ENCODE measurements at places on chromosomes 7 and 10.

GRCh38 chr10:88923520-88923919 is 29.1 kb downstream of the ACTA2 start:
- no peak for DNase-seq

- no peak for DNase-seq
Observed at GRCh38 chr10:62352356-62352970, 21.7 kb upstream of the ZNF365 start.

- no peak for DNase-seq
Observed at GRCh38 chr10:97865488-97865887, 15.8 kb downstream of the GOLGA7B start.

GRCh38 chr7:138565451-138566114 is 105.5 kb downstream of the TRIM24 start:
- no peak for DNase-seq

- no peak for DNase-seq
Observed at GRCh38 chr7:148709014-148709413, 10.3 kb downstream of the CUL1 start.

DNA sequence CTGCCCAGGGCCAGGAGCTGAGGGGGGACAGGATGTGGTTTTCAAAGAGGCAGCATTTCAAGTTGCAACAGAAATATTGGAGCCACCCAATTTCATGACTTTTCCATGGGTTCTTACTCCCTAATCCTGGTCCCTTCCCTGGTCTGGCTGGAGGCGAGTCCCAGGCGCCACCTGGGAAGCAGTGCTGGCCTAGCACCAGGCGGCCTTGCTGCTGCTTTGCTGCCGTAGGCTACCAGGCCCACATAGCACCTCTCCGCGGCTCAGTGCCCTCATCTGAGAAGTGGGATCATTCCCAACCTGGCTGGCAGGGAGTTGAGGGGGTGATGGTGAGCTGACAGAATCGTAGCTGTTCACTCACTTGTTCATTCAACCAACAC is 33.7 kb downstream of the ZMIZ1 start:
- DNase-seq = peak; percentile 31

- no peak for DNase-seq
Observed at GRCh38 chr10:51915031-51915542, 215.7 kb upstream of the CSTF2T start.

DNA sequence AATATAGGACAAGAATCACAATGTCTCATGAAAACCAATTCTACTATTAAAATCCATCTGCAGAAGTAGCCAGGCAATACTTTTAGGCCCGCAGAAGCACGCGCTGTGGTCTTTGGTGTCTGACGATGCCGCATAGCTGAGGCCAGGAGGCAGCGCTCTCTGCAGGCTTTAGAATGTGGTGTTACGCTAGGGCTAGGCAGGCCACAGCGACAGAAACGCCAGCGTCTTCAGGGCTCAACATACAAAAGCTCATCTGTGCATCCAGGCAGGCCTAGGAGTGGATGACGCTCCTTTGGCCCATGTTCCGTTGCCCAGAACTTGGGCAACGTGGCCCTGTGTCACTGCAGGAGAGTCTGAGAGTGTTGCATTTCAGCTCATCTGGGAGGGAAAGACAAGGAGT is 601.1 kb upstream of the FOXK1 start:
- DNase-seq = no peak

DNA sequence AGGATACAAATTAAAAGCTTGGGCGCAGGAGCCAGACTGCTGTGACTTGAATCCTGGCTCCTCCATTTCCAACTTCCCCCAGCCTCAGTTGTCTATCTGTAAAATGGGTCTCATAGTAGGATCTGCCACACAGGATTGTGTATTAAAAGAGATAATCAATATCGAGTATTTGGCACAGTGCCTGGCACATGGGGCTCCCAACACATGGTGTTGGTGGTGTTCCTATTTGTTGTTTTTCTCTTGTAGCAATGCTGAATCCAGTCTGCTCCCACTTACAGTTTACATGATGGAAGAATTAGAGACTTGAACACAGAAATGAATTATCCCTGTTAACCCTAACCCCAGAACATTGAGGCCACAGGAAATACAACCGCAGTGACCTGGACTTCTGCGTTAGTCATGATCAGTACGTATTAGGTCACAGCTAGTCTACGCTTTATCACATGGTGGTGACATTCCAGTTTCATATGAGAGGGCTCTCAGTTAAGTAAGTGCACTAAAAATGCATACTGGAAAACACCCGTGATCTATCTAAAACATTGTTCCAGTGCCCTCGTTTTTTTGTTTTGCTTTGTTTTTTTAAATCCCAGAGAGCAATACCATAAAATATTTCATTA is 169.5 kb upstream of the KLF14 start:
- DNase-seq = no peak

DNA sequence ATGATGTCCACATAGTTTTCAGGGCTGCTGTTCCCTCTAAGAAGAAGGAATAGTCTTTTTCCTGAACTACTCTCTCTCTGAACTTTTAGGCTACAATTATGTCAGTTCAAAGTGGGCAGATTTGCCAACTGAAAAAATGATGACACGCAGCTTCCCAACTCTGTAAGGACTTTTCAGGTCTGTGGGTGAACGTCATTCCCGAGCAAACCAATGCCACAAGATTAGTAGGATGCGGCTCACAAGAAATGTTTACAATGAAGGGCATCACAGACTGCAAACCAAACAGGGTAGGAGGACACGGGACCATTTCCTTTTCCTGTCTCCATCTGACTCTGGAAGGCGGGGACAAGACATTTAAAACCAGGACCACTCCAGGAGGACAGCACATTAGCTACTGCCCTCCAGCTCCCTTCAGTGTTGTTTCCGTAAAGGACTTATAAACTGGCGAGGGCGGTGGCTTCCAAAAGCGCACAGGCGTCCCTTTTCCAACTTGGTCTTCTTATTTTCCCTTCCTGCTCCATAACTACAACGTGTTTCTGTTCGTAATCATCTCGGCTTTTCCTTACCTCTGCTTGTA is 539 bp upstream of the MKLN1 start:
- peak; percentile 47 for DNase-seq

DNA sequence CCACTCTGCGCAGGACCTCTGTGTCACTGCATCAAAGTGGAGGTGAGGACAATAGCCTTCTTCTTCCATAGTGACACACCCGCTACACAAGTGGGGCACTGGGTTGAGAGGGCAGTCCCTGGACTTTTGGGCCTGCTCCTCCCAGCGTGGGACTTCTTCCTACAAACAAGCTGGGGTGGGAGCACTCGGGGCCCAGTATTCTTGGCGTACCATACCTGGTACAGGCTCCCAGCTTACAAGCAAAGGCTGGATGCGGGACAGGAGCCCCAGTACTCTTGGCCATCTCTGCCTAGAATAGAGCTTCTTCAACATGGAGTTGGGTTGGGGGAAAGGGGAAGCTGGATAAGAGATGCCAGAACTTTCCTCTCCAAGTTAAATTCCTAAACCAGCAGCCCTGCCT is 426.8 kb upstream of the FOXK1 start:
- no peak for DNase-seq

DNA sequence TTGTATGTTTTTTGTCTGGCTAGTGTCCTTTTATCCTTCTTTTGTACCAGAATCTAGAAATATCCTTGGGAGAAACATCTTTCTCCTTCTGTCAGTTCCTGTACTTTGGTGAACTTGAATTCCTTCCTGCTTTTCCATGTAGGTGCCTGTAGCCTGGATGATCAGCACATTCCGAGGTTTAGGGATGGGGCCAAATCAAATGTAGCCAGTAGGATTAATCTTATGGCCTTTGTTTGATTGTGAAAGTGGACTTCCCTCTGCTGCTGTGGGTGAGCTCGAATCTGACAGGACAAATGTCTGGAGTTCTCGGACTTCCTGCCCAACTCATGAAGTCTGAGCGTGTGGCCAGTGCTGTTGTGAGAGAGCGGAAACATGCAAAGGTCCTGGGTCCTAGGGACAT is 33.2 kb upstream of the NAMPT start:
- DNase-seq = no peak

GRCh38 chr7:111855842-111856227 is 293.5 kb upstream of the IMMP2L start:
- no peak for DNase-seq

DNA sequence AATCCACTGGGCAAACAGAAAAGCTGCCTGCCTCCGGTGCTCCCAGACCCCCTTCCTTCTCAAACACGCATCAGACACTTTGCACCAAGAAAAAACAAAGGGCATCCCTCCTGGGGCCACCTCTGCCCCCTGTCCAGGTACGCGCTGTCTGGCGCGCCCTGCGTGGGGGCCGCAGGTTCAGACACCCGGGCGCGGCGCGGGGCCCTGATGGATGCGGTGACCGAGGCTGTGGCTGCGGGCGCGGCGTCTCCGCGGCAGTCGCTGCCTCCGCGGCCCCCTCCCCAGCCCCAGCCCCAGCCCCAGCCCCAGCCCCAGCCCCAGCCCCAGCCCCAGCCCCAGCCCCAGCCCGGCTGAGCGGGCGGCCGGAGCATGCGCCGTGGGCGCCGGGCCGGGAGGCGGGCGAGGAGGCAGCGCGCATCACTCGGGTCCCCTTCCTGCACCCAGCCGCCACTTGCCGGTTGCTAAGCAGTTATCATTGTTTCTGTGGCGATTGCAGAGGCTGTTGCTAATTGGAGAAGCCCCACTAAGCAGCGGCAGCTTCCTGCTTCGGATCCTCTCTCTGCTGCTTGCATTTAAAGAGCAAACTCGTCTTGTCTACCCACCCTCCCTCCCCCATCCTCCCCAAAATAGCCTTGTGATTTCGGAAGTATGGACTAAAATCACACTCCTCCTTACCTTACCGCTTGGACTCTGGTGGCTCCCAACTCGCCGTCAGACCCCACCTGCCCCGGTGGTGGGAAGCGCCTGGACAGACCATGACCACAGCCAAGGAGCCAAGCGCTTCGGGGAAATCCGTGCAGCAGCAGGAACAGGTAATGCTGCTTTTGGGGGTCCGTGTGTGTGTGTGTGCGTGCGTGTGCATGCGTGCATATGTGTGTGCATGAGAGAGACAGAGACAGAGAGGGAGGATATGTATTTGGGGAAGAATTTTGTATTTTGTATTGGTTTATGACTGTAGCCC is 252.8 kb downstream of the DPP6 start:
- peak; percentile 43 for DNase-seq

DNA sequence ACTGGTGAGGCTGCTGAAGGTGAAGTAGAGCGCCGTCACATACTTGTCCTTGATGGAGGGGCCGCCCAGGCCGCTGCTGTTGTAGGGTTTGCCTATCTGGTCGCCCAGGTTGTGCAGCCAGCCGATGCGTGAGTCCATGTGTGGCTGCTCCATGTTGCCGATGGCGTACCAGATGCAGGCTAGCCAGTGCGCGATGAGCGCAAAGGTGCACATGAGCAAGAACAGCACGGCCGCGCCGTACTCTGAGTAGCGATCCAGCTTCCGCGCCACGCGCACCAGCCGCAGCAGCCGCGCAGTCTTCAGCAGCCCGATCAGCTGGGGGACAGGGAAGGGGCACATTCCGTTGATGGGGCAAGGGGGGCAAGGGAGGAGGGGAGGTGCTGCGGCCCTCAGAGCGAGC is 26.6 kb downstream of the KCNH2 start:
- no peak for DNase-seq

DNA sequence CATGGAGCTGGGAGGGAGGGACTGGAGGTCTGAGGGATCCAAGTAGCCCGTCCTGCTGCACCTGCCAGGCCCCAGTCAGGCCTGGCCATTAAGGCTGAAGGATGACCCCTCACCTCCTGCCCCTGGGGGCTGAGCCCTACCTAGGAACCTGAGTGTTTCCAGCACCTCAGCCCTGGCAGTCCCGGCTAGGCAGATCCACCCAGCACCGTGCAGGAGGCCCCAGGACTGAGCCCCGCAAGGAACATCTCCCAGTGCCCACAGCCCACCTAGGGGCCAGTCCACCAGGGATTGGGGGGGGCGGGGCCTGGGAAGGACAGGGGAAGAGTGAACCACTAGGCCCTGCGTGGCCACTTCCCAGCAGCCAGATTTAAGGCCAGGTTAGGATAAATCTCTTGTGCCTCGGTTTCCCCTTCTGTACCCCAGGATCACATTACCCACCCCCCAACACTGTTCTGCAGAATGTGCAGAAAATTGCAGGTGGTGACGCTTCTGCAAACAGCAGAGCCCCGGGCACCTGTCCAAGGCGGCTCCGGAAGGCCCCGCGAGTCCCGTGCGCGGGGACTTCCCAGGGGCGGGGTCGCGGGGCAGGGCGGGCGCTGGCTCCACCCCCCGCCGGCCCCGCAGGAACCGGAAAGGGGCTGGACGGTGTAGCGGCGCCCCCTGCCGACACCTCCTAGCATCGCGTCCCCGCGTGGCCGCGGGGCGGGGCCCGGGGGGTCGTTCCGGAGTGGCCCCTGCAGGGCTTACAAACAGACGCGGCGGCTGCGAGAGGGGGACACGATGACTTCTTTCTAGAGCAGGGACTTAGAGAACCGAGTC is 55.9 kb downstream of the PWWP2B start:
- peak; percentile 51 for DNase-seq

DNA sequence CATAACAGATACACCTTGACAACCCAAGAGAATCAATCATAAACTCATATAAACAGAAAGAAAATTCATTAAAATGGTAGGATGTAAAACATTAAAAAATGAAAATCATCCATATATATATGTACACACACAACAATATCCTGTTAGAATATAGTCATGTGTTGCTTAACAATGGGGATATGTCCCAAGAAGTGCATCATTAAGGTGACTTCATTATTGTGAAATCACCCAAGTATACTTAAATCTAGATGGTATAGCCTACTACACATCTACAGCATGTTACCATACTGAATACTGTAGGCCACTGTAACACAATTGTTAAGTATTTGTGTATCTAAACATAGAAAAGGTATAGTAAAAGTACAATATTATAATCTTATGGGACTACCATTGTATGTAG is 115.8 kb upstream of the TMEM168 start:
- no peak for DNase-seq

DNA sequence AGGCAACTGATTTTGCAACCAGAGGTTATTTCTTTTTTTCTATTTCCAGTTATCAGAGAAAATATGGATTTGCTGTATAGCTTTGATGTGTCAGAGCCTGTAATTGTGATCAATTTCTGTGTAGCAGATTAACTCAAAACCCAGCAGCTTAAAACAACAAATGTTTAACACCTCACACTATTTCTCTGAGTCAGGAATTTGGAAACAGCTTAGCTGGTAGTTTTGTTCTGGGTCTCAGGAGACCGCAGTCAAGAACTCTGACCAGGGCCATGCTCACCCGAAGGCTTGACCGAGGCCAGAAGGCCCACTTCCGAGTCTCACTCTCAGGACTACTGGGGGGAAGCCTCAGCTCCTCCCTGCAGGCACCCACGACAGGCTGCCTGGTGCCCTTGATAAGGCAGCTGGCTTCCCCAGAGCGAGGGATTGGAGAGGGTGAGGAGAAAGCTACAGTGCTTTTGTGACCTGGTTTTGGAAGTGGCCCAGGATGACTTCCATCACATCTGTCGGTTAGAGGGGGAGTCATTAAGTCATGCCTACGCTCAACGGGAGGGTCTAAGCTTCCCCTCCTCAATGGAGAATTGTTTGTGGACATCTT is 105.7 kb upstream of the SHH start:
- DNase-seq = no peak

GRCh38 chr7:117241088-117241487 is 81.8 kb downstream of the WNT2 start:
- DNase-seq = no peak

DNA sequence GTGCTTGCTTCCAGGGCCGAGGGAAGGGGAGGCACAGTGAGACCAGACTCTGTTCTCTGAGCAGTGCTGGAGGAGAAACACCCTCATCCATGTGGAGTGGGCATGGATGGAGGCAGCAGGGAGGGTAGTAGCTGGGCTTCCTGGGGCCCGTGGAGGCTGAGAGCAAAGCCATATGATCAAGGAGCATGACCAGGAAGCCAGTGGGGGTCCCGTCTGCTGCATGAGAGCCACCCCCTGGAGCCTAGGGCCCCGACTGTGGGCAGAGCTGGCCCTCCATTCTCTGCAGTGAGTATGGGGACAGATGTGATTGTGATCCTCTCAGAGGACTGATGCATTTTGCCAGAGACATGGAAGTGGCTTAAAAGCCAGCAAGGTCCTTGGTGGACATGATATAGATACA is 61.6 kb downstream of the CCNY start:
- no peak for DNase-seq

Data from NCI-H524 (cell line).